Stimulated activated CD8-positive, alpha-beta memory T cell treated with anti-CD3 and anti-CD28 coated beads, Interleukin-7, amount 100 ng/mL, for 48 hours (primary cell): ENCODE measurements at places on chromosomes 2 and 18.

GRCh38 chr2:126863336-126864015, 35.2 kb upstream of the TEX51 start:
- no peak for DNase-seq

DNA sequence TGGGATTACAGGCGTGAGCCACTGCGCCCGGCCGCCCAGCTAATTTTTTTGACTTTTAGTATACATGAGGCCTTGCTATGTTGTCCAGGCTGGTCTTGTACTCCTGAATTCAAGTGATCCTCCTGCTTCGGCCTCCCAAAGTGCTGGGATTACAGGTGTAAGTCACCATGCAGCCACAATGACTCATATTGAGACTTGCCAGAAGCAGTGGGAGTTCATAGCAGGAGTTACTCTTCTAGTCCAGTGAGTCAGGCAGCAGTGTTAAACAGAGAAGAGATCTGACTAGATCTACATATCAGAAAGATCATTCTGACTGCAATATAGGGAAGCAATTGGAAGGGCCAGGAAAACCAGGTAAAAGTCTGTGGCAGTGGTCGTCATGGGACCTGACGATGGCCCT, 1.5 kb upstream of the FLACC1 start:
- DNase-seq: no peak

GRCh38 chr2:106098081-106098480, 96.0 kb downstream of the UXS1 start:
- no peak for DNase-seq

GRCh38 chr2:25076749-25077148, 34.9 kb downstream of the EFR3B start:
- no peak for DNase-seq

DNA sequence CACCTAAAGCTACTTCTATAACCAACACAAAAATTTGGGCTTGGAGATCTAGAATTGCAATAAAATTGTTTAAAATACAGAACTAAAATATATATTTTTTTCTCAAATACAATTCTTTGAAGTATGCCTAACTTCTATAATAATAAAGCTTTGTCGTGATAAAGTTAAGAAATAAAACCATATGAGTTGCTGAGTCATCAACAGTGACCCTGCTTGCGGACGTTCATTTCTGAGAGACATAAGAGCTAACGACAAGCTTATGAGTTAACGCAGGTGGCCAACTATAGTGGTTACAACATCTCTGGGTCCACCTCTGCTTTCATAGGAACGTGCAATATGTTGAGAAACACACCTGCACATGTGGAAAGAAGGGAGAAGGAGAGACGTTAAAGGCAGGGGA, 407.1 kb upstream of the SLC14A2 start:
- DNase-seq: no peak

GRCh38 chr2:214098811-214099210, 312.0 kb upstream of the VWC2L start:
- DNase-seq: no peak

DNA sequence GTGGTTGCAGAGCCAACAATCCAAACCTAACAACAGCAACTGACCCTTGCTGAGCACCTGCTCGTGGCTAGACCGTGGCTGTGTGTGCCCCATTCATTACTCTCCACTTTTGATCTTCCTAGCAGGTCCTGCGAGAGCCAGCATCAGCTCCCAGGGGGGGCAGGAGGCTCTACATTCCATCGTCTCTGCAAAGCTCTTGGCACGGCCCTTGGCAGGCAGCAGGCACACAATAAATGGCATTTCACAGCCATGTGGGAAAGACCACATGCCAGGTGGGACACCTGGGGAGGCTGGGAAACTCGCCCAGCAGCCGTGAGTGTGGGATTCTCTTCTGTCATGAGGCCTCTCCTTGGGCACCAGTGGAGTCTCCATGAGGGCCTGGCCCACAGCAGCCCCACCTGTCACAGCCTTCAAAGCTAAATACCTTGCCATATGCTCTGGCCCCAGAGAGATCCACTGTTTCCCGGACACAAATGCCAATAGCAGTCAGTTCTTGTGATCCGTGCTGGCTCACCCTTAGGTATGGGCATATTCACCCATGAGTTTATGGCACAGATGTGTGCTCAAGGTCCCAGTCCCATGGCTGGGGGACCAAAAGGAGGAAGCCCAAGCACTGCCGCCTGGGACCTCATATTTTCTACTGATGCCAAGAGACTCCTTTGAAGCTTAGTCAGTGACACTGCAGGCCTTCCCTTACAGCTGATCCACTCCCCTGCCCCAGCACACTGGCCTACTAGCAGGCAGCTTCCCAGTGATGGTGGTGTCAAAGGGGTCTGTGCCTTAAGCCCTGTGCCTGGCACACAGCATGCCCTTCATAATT, 6.8 kb upstream of the TEX51 start:
- no peak for DNase-seq
